Activated gamma-delta T cell treated with anti-CD3 and anti-CD28 coated beads, Interleukin-2, amount 50 U/mL, for 16 hours (primary cell): ENCODE measurements at places on chromosomes 13 and 19.

DNA sequence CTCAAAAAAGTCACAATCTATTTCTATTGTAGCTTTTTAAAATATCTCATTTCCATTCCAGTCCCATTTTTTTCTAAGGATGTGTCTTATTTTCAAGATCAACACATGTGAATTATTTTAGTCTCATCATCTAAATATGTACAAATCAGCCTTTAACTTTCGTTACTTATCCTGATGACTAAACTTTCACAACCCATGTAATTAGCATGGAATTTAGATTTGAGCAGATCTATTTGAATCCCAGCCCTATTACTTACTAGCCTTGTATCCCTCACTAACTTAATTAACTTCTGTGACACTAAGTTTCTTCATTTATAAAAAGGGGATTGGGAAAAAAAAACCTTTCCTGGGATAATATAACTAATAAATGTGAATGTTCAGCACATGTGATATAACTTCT, 81.1 kb downstream of the UFM1 start:
- no peak for DNase-seq

- peak; percentile 28 for DNase-seq
These were observed 79.3 kb downstream of the KDM4B start for GRCh38 chr19:5048091-5048726.

DNA sequence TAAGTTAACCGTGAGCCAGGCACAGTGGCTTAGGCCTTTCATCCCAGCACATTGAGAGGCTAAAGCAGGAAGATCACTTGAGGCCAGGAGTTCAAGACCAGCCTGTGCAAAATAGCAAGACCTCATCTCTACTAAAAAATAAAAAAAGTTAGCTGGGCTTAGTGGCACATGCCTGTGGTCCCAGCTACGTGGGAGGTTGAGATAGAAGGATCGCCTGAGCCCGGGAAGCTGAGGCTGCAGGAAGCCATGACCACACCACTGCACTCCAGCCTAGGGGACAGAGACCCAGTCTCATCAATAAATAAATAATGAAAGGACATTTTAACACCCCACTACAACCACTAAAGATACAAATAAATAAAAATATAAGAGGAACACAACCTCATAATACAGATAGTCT, 21.6 kb downstream of the LSM14A start:
- DNase-seq, result no peak

DNA sequence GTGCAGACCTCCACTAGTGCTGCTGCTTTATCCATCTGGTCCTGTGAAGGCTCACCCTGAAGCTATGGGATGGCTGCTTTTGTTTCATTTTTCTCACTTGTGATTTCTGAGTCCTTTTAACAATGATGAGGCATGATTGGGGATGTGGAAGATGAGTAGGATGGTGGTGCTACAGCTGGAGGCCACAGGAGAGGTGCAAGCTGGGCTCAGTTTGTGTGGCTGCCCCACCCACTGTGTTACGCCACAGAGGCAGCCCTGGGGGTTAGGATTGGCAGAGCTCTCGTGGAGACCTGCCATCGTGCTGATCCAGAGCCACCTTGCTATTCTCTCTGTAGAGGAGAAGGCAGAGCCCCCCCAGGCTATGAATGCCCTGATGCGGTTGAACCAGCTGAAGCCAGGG, 19.6 kb upstream of the QTRT1 start:
- no peak for DNase-seq

DNA sequence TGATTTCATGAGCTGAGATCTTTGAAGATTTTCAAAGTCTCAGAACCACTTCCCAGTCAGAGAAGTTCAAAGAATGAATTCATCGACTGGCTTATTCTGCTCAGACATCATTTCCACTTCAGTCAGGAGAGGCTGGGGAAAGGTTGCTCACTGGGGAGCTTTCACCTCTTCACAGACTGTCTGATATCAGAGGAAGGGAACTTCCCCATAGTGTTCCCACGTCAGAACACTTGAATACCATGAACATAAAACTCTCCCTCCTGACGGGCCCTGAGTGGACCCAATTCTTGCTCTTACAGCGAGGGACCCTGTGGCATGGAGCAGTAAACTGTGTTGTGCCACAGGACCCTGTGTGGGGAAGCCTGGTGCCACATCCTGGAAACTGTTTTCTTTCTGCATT, 492.6 kb downstream of the COG6 start:
- no peak for DNase-seq

DNA sequence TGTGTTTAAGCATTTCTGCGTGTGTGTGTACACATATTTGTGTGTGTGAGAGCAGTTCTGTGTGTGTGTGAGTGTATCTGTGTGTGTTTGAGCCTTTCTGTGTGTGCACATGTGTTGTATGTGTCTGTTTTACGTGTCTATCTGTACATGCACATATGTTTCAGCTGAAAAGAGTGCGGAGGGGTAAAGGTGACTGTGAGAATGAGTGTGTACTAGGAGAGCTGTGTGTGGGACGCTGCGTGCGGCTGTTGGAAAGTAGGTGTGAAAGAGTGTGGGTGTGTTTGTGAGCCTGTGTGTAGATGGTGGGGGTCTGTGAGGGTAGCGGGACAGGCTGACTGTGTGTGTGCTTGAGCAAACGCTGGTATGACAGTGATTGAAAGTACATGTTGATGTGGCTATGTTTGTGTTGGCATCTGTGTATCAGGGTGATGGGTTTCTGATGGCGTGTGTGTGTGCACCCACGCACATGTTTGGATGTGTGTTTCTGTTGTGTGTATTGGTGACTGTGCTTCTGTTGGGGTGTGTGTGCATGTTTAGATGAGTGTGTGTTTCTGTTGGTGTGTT, 7.5 kb upstream of the TPM4 start:
- DNase-seq, result no peak

DNA sequence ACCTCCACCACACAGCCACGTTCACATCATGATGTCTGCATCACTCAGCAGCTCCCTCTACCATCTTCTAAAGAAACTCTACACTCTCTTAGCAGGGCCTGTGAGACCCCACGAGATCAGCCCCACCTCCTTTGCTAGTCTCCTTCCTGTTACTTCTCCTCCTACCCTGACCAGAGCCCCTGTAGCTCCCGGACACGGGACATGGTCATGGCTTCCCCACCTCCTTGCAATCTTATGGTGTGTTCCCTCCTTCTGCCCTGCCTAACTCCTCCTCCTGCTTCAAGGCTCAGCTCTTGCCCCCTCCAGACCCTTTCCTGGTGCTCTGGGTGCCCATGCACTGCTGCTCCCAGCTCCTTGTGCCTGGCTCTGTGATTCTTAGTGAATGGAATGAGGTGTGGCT, 8.1 kb upstream of the MRPS31 start:
- no peak for DNase-seq

DNA sequence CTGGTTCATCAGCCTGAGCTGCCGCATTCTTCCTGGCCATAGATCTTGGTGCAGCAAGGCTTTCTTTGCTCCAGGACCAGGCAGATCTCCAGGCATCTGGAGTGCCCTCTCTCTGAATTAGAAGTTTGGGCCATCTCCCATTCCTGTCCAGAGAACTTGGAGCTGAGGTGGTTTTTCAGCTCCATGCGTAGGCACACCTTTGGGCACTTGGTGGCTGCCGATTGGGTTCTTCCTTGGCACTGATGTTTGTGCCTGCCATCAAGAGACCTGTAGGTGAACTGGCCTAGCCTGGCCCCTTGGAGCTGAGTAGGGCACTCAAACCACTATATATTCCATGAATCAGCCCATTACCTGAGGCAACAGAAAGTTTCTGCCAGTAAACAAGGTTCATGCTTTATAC, 206.0 kb upstream of the PCDH17 start:
- DNase-seq, result no peak

DNA sequence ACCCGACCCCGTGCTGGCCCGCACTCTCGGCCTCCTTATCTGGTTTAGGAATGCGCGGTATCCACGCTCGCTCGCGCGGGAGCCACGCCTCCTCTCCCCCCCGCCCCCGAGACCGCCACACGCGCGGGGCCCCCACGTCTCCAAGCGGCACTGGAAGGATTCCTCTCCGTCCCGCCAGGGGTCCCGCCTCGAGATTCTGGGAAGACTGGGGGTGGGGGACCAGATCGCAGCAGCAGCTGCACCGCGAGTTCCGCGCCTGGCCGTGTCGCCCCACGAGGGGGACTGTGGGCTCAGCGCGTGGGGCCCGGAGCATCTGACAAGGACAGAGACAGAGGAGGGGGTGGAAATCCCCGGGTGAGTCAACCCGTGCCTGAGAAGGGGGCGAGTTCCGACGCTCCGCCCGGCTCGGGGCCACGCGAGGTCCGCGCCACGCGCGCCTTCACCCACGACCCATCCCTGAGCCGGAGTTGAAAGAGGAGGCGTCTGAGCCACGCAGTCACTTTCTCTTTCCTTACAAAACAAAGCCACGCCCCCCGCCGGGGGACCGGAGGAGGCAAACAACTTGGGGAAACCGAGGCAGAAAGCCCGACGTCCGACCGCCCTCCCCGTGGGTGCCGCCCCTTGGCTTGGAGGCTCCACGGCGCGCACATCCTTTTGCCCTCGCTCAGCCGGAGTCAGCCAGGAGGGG, 814 bp downstream of the S1PR2 start:
- DNase-seq, result peak; percentile 46

DNA sequence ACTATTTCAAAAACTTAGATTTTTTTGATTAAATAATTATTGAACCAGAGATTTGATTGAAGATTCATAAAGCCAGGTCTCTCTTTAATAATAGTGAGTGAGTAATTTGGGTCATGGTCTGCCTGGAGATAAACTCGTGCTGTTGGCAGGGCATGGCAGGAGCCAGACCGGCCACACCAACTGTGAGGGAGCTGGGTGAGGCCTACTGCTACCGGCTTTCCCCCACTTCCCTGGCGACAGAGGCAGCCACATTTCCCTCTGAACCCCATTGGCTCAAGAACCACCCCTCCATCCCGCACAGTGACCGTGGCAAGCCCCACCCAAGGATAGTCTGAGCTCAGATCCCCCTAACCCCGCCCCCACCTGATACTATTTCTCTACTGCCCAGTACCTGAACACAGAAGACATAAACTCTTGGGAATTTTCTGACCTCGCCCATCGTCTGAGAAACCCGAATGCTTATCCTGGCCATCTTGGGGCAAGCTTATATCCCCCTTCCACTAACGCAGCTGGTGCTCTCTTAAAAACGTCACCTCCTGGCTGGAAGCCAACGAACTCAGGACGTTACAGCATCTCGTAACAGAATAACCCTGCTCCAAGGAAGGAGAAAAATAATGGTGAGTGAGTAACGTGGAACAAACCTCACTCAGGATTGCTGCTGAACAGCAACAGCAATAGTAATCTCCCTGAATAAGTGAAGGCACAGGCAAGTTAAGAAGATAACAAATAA, 627.6 kb upstream of the PCDH9 start:
- DNase-seq, result no peak

GRCh38 chr13:52067237-52067636, 42.7 kb downstream of the UTP14C start:
- no peak for DNase-seq

GRCh38 chr13:33251131-33251661, 34.4 kb downstream of the STARD13 start:
- DNase-seq, result no peak

- no peak for DNase-seq
These were observed 39.6 kb downstream of the CACNA1A start for GRCh38 chr19:13466697-13467096.

GRCh38 chr19:39319098-39319891, 1.4 kb downstream of the LRFN1 start:
- DNase-seq, result no peak

GRCh38 chr13:51178456-51179074, 43.6 kb upstream of the FAM124A start:
- DNase-seq, result no peak

GRCh38 chr19:6719992-6720368, 470 bp downstream of the C3 start:
- DNase-seq, result no peak

- no peak for DNase-seq
These were observed 10.7 kb downstream of the DPRX start for GRCh38 chr19:53642381-53643099.

DNA sequence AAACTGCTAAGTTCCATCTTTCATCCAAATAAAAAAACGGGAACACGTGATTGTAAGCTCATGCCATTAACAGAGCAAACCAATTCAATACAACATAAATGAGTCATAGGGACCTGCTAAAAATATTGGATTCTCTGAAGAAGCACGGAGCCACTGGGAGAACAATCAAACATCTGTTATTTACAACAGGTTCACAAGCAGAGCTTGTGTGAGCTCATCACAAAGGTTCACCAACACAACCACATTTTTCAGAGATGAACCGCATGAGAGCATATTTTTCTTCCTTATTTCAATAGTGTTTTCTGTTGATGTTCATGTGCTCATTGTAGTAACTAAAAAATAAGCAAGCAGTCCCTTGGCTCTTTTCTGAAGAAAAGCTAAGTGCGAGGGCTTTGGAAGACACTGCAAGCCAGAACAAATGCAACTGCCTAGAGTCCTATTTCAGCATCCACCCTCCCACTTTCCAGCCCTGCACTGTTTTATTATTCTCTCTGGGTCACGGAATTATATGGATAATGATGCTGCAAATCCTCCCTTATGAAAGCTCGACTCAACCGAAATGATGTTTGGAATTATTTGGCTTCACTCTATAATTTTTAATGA, 545.8 kb downstream of the LIG4 start:
- DNase-seq, result no peak

DNA sequence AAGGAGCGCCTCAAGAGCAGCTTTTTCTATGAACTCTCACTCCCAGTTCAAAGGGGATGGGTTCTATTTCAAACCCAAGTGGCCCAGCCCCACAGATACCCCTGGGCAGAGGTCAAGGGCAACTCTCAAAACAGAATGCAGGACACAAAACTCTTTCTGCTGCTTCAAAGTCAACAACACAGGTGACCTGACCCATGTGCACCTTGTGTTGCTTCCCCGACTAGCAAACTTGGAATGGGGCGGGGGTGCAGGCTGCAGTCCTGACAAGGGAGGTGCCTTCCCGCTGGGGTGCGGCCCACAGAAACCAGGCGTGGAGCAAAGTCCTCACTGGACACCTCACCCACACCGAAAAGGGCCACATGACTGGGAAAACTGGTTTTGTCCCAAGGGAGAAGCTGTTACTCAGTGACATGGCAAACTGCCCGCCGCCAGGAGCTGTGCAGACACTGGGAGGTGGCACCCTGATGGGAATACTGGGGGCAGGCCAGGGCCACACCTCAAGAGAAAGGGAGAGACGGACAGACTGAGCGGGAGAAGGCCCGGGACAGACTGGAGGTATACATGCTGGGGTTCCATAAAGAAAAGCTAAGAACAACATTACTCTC, 17.4 kb downstream of the ZC3H4 start:
- no peak for DNase-seq

DNA sequence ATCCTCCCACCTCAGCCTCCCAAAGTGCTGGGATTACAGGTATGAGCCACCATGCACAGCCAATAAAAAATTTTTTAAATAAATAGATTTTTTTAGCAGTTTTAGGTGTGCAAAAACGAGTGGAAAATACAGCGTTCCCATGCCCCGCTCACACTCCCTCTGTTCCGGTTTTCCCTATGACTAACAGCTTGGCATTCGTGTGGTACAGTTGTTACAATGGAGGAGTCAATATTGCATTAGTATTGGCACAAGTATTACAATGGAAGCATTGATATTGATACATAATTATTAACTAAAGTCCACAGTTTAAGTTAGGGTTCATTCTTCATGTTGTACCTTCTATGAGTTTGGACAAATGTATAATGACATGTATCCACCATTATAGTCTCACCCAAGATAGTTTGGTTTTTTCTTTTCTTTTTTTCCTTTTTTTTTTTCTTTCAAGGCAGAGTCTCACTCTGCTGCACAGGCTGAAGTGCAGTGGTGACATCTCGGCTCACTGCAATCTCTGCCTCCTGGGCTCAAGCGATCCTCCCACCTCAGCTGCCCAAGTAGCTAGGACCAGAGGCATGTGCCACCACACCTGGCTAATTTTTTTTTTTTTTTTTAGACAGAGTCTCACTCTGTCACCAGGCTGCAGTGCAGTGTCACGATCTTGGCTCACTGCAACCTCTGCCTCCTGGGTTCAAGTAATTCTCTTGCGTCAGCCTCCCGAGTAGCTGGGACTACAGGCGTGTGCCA, 15.4 kb upstream of the RAB20 start:
- DNase-seq, result no peak
